ENCODE measurements at places on chromosomes 6 and 20. TPM values are rescaled to one million over a fixed set of nuclear protein-coding genes. Genes with fewer than 3 reads are reported as not detected.

- no peaks in the 10 kb centered on the region for H3K36me3 ChIP-seq
- no peaks in the 10 kb centered on the region for H3K4me1 ChIP-seq
- H3K27me3 ChIP-seq = no peaks in the 10 kb centered on the region
Measured at GRCh38 chr6:14598017-14598864, 480.7 kb downstream of the CD83 start.

- no peaks in the 10 kb centered on the region for H3K27me3 ChIP-seq
- H3K4me1 ChIP-seq = peaks cover 47% of the 10 kb centered on the region
- no peaks in the 10 kb centered on the region for H3K36me3 ChIP-seq
- H3K4me3 ChIP-seq = no peak overlapping the region
- peak overlapping the region; percentile 84 for H3K27ac ChIP-seq
- no peak for DNase-seq
Measured at GRCh38 chr6:168031411-168031971, 34.0 kb downstream of the KIF25 start.

GRCh38 chr6:40630051-40630450 is 42.9 kb upstream of the LRFN2 start:
- DNase-seq = no peak
- no peaks in the 10 kb centered on the region for H3K36me3 ChIP-seq
- no peaks in the 10 kb centered on the region for H3K27me3 ChIP-seq
- no peaks in the 10 kb centered on the region for H3K4me1 ChIP-seq
- H3K27ac ChIP-seq = no peak overlapping the region

- no peak for DNase-seq
- no peak overlapping the region for H3K4me3 ChIP-seq
- peaks cover 75% of the 10 kb centered on the region for H3K36me3 ChIP-seq
- no peak overlapping the region for H3K27ac ChIP-seq
- peaks cover 5% of the 10 kb centered on the region for H3K4me1 ChIP-seq
Measured at GRCh38 chr6:135033238-135033637, 21.4 kb downstream of the HBS1L start.

DNA sequence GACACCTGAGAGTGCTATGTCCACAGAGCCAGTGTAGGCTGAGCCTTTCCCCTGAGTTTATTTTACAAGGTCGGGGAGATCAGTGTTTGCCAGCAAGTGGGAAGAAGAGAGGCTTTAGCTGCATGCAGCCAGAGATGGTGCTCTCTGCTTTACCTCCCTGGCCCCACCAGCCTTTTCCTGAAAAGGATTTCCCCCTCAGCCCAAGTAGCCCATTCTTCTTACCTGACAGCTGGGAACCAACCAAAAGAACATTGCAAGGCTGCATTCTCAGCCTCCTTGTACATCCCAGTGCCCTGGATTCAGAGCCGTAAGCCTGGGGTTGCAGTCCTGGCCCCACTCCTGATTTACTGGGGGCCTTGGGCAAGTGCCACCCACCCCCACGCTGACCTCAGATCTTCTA is 16.9 kb downstream of the SNPH start:
- no peak overlapping the region for H3K4me3 ChIP-seq
- no peak for DNase-seq
- H3K27ac ChIP-seq = no peak overlapping the region
- H3K4me1 ChIP-seq = peaks cover 4% of the 10 kb centered on the region
- no peaks in the 10 kb centered on the region for H3K36me3 ChIP-seq
- no peaks in the 10 kb centered on the region for H3K27me3 ChIP-seq

- no peak for DNase-seq
- no peaks in the 10 kb centered on the region for H3K36me3 ChIP-seq
- H3K27ac ChIP-seq = no peak overlapping the region
Measured at GRCh38 chr20:53186635-53187034, 214.5 kb downstream of the TSHZ2 start.

Gene LSM14B
- 61.8 TPM for total RNA-seq

Gene PNPLA1
- not detected for total RNA-seq

- peak within 1 kb of the TSS; percentile 70 for H3K4me3 ChIP-seq
- H3K27me3 ChIP-seq = no peaks in the 10 kb centered on the region
- DNase-seq = peak; percentile 66
- peaks cover 9% of the 10 kb centered on the region for H3K4me1 ChIP-seq
Measured at GRCh38 chr6:41780551-41781365, at the start of gene PRICKLE4. Gene PRICKLE4, plus strand, starts transcription at chr6:41780782. Its CDS starts 2,692 bp downstream, at chr6:41783474.

- H3K36me3 ChIP-seq = no peaks in the 10 kb centered on the region
- no peak overlapping the region for H3K27ac ChIP-seq
Measured at GRCh38 chr6:111522393-111523020, 39.5 kb upstream of the REV3L start.

DNA sequence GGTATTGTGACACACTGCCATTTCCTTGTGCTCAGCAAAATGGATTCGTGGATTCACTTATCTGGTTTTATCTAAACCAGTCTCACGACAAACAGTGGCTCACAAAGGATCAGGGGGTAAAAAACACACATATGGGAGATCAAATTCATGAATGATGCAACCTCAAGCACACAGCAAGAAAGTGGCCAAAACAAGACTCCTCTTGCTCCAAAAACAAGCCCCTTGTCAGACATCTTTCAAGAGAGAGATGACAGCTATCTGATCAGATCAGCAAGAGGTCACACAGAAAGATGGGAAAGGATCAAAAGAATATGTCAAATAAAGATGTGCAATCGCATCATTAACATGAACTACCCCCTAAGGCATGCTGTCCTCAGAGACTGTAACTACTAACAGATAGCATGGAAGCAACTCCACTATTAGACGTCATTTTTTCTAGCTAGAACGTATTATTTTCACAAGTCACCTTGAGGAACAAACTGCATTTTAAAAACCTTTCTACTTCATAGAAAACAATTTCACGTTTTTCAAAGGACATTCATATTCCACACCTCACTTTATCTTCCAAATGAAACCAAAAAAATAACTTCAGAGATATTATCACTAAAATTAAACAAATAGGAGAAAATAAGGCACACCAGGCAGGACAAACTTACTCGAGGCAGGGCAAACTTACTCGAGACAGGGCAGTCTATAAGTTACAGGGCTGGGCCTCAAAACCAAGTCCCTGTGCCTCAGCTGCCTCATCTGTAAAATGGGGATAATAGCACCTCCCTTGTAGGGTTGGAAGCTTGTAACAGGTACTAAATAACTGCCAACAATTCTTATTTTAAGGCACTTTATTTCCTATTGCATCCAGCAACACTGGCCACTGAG is 122.3 kb downstream of the PREX1 start:
- DNase-seq = no peak
- H3K27me3 ChIP-seq = no peaks in the 10 kb centered on the region
- no peak overlapping the region for H3K27ac ChIP-seq
- H3K4me3 ChIP-seq = no peak overlapping the region
